ENCODE measurements at places on chromosomes 4 and X.

GRCh38 chr4:185395238-185395955, at the start of gene LRP2BP:
TSS of gene LRP2BP (minus strand) at chr4:185395924. CDS start at chr4:185378186, 17,738 bp downstream.
- DNase-seq: peak; percentile 79

- no peak for DNase-seq
Observed at GRCh38 chr4:186723292-186724057, at the start of gene FAT1. TSS of gene FAT1 (minus strand) at chr4:186723856. CDS start at chr4:186709827, 14,029 bp downstream.

- no peak for DNase-seq
Observed at GRCh38 chr4:47561331-47561730, 76.3 kb downstream of the ATP10D start.

DNA sequence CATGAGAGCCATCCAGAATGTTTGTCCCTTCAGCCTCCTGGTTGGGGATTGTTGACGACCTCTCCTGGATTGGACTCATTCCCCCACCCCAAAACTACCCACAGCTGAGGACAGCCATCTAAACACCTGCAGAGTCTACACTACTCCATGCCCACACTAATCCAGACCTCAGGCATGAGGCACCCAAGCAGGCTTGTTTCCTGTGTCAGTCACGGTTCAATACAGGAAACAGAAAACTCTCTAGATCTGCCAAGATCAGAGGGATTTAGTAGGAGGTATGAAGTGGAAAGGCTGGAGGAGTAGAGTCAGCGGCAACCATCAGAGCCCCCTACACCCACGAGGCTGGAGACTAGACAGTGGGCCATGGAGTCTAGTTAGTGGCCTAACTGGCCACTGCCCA, 37.7 kb downstream of the HAND2 start:
- no peak for DNase-seq

DNA sequence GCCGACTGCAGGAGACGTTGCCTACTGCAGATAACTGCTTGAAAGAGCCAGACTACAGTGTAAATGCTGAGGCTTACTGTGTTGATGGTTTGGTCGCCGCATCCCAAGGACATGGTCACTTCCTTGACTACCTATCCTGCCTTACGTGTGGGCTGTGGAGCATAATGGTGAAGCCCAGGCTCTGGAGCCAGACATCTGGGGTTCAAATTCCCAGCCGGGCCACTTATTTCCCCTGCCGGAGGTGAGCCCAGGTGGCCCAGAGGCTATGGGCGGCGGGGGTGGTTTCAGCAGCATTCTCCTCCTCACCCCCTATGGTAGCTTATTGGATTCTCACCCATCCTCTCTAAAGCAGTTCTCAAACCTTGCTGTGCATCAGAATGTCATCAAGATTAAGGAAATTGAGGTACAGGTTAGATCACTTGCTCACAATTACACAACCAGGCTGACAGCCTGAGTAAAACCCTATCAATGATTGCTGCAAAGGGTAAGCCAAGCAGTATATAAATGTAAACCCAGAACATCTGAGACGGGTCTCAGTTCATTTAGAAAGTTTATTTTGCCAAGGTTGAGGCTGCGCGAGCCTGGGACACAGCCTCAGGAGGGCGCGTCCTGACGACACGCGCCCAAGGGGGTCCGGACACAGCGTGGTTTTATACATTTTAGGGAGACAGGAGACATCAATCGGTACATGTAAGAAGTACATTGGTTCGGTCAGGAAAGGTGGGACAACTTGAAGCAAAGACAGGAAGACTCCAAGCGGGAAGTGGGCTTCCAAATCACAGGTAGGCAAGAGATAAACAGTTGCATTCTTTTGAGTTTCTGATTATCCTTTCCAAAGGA, 48.5 kb downstream of the EVC start:
- DNase-seq: no peak

- DNase-seq: peak; percentile 5
Observed at GRCh38 chr4:164572877-164573279, 181.1 kb upstream of the SMIM31 start.

Measured in AG09309 (cell line).